Epithelial cell of proximal tubule (primary cell): ENCODE measurements at places on chromosomes 4 and X.

DNA sequence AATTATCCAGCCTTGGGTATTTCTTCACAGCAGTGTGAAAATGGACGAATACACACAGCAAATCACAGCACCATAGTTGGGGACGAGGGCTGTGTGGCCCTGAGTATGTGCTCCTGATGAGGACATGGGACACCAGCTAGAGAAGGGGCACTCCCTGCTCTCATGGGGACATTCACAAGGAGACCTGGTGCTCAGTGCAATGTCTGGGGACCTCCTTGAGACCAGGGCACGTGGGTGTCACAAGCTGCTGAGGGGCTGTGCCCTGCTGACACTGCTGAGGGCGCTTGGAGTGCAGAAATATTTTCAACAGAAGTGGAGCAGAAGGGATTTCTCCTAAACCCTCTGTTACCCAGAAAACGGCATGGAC is 65.4 kb downstream of the TRMT44 start:
- no peak for DNase-seq

GRCh38 chr4:7719354-7720174 is 220.1 kb downstream of the AFAP1 start:
- no peak for DNase-seq

- no peak for DNase-seq
Measured at GRCh38 chrX:2397229-2398063, 103.3 kb downstream of the DHRSX start.

- no peak for DNase-seq
Measured at GRCh38 chr4:3529363-3529762, 2.9 kb downstream of the LRPAP1 start.

- no peak for DNase-seq
Measured at GRCh38 chr4:183659872-183660242, 764 bp downstream of the TRAPPC11 start.

DNA sequence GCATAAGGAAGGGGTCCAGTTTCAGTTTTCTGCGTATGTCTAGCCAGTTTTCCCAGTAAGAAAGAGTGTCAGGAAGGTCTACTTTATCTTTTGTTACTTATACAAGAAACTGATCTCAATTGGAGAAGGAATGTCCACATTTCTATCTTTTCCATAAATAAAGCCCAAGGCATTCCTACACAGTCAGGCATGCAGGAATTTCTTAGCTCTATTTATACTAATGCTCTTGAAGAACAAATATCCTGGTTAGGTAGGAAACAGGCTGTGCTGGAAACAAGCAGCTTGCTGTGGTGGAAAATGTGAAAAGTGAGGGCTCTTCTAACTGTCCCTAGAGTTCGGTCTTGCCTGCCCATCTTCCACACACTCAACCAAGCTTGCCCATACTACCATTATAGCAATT is 37.9 kb upstream of the PITX2 start:
- DNase-seq, result no peak

GRCh38 chrX:131711478-131711867 is 167.6 kb downstream of the OR13H1 start:
- DNase-seq, result no peak
